Gastrocnemius medialis (tissue), 4 donors: ENCODE measurements at places on chromosomes 16 and 17. TPM values are rescaled to one million over a fixed set of nuclear protein-coding genes. Genes with fewer than 3 reads are reported as not detected.

GRCh38 chr16:86083382-86084002, 184.5 kb downstream of the IRF8 start:
- H3K27ac ChIP-seq: no peak overlapping the region
- H3K4me1 ChIP-seq: no peaks in the 10 kb centered on the region
- no peaks in the 10 kb centered on the region for H3K36me3 ChIP-seq
- no peak overlapping the region for H3K4me3 ChIP-seq

DNA sequence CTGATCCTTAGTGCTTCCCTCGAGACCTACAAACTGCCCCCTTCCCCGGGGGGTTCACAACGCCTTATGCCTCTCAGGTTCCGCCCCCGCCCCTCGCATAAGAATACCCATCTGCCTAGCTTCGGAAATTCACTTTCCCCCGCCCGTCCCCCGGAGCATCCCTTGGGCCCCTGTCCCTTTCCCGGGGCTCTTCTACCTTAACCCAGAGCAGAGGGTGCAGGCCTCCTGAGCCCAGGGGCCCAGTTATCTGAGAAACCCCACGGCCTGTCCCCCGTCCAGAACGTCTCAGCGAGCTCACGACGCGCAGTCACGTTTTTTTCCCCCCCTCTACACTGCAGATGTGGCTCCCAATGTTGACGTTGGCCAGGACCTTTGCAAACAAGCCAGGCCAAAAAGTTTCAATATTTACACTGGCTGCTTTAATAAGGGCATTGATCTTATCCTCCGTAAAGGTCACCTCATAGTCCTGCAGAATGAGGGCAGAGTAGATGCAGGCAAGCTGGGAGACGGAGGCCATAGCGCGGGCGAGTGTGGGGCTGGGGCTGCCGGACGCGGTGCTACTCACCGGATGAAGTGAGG, 1.4 kb upstream of the NBR1 start:
- H3K4me1 ChIP-seq: peaks cover 34% of the 10 kb centered on the region
- no peaks in the 10 kb centered on the region for H3K36me3 ChIP-seq
- no peaks in the 10 kb centered on the region for H3K27me3 ChIP-seq
- peak; percentile 2 for DNase-seq
- H3K27ac ChIP-seq: peak overlapping the region; percentile 98

DNA sequence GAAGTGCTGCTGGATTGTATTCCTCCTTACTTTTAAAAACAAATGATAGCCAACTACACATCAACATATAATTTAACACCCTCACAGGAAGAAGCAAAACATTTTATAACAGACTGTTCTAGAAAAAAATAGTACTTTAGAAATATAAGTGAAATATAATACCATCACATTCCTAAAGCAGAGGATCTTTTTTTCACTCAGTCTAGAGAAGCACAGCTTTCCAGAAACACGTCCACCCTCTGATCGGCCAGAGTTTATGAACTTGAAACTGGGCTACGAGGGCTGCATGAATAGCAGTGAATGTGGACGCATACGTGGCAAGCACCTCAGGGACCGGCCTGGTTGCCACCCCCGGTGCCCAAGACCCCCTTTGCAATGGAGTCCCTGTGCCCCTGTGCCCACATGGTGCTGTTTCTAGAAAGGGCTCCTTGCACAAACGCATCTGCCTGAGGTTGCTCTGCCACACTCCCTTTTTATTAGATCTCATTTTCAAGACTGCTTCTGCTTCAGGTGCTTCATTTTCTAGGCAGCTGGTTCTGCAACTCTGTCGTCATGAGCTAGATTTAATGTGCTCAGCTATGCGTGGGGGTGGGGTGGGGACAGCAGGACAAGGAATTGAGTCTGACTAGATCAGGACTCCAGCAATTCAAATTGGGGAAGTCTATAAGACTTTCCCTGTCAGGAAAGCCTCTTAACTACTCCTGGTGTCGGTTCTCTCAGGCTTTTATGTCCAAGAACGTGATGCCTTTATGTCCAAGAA, 29.1 kb upstream of the ERN1 start:
- H3K36me3 ChIP-seq: no peaks in the 10 kb centered on the region
- peak overlapping the region; percentile 98 for H3K27ac ChIP-seq
- peak; percentile 80 for DNase-seq
- peaks cover 79% of the 10 kb centered on the region for H3K4me1 ChIP-seq

GRCh38 chr16:84124257-84125073, 7.7 kb upstream of the MBTPS1 start:
- H3K4me3 ChIP-seq: no peak overlapping the region
- no peak overlapping the region for H3K27ac ChIP-seq
- H3K36me3 ChIP-seq: no peaks in the 10 kb centered on the region
- no peaks in the 10 kb centered on the region for H3K4me1 ChIP-seq
- DNase-seq: no peak

The CDR2 gene
- total RNA-seq: 7.6 TPM

The SLC47A2 gene
- total RNA-seq: 1.0 TPM

The CHD9 gene
- total RNA-seq: 84.0 TPM
